SK-N-SH treated with all-trans-retinoic acid at 6 μM for 48 hours (cell line): ENCODE measurements at places on chromosomes 4 and X.

DNA sequence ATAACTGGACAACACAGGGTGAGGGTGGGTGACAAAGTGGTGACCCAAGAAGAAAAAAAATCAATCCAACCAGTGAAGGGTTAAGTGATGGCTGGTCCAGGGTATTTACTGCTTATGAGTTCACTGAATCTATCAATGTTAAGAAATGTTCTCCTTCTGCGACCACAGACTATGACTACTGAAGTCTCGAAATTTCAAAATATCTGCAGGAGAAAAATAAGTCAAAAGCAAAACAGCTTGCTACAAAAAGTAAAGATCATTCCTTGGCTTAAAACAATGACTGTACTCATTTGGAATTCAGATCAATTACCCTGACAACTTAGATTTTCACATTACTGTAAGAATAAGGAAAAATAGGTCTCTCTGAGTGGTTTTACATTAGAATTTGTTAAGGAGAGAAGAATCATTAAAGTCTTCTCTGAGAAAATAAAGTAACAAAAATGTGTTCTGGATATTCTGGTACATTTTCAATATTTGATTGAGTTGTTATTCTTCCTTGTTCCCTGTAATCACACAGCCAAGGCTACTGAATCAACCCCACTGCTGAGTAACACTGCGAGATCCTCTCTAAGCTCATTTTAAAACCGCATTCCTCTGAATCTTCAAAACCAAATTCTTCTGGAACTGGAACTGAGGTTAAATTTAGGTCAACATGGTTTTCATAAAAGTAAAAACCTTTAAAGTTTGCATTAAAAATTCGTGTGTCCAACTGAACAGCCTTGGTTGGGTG is 22.7 kb downstream of the SMPX start:
- ATAC-seq: no peak

DNA sequence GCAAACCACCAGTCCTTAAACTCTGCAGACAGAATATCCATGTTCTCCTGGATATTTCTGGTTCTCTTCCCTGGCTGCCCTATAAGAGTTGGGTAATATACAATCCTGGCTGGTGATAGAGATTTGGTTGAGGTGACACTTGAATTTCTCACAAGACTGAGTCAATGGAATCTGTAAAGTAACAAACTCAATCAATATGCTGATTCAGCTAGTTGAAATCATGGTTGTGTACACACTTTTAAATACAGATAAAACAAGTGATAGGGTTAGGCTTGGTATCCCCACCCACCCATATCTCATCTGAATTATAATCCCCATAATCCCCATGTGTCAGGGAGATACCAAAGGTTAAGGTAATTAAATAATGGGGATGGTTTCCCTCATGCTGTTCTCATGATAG is 349.2 kb upstream of the MAD2L1 start:
- no peak for ATAC-seq

DNA sequence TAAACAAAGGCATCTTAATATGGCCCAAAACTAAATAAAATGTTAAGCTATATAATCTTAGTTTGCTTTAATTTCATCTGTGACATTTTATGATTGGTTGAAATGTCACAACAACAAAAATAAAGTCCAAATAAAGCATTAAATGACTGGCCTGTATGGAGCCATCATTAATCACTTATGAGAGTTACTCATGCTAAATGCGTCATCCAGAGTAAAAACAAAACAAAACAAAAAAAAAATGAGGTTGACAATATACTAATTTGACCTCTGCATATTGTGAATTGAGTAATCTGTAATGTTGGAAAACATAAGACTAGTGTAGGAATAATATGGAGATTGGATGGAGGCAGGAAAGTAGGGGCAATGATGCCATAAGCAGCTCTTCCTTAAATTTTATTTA is 139.7 kb downstream of the MAPK10 start:
- ATAC-seq: no peak

DNA sequence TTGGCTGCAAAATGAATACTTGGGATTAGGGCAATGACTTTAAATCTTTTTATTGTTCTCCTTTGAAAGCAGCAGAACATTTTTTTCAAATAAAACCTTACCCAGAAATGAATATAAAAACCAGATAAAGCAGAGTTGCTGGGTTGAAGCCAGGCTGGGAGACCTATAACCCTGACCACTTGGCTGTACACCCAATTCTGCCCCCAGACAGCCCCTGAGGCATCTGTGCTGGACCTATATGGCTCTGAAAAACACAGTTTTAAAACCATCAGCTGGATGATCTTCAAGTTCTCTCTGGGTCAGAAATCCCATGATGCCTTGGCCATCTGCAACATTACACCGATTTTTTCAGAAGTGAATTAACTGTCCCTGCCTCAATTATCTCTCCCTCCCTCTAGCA is 23.7 kb upstream of the GLRA2 start:
- ATAC-seq: no peak

- peak; percentile 87 for ATAC-seq
Observed at GRCh38 chrX:131778269-131779218, 234.7 kb downstream of the OR13H1 start.

GRCh38 chr4:3467601-3468031 is 4.5 kb downstream of the DOK7 start:
- ATAC-seq: no peak

DNA sequence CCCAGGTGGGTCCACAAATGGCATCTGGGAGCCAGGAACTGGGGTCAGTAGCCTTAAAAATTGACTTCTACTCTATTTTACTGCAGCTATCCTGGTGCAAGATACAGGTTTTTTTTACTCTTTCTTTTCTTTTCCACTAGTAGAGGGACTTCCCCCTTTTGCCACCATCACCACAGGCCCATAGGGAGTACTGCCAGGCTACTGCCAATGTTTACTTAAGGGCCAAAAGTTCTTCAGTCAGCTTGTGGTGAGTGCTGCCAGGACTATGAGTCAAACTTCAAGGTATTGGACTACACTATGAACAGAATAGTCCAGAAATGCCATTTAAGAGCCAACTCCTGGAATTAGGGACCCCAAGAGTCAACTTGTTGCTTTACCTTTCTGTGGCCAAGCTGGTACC is 94.7 kb downstream of the EDA2R start:
- no peak for ATAC-seq

DNA sequence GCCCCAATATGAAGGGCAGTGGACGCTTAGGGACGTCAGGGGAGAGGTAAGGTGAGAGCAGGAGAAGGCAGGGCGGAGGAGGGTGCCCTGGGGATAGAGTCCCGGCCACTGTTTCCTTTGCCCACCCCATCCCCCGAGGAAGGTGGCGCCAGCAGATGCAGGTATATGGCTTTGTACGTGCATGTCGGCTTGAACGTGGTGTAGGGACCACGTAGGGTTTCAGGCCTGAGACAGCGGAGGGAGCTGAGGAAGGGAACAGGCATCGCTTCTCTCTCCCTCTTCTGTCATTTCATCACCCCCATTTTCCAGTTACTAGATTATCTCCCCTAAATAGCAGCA is 97.9 kb downstream of the PHKA2 start:
- ATAC-seq: no peak

DNA sequence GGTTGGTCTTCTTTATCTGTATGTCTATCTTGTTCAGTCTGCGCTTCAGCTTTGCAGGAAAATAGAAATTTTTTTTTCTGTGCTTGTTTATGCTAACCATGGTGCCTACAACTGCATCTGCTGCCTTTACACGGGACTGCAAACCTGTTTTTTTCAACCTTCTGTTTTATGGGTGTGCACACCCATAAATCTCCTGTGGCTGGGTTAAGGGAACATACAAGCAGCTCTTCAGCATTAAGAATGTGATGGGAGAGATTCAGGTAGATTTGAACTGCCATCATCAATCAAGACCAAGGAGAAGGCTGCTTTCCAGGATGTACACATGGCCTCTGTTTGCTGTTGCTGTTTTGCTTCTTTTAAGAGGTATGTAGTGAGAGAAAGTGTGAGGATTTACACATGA is 502.9 kb downstream of the ANKRD50 start:
- ATAC-seq: no peak

GRCh38 chr4:92969650-92970379 is 666.0 kb downstream of the GRID2 start:
- peak; percentile 92 for ATAC-seq

GRCh38 chrX:38080808-38081207 is 74.5 kb downstream of the SYTL5 start:
- ATAC-seq: no peak

GRCh38 chr4:102438396-102439235 is 62.5 kb upstream of the NFKB1 start:
- peak; percentile 67 for ATAC-seq

GRCh38 chr4:53156896-53157295 is 209.0 kb downstream of the SCFD2 start:
- no peak for ATAC-seq
